ENCODE measurements at places on chromosomes 4 and X.

GRCh38 chr4:17068891-17069290, 170.4 kb upstream of the LDB2 start:
- no peaks in the 10 kb centered on the region for H3K27me3 ChIP-seq
- no peaks in the 10 kb centered on the region for H3K4me1 ChIP-seq
- no peak for DNase-seq
- H3K27ac ChIP-seq, result no peak overlapping the region
- no peaks in the 10 kb centered on the region for H3K36me3 ChIP-seq

GRCh38 chr4:14267373-14268060, 640.0 kb upstream of the BOD1L1 start:
- H3K4me3 ChIP-seq, result no peak overlapping the region
- no peak overlapping the region for H3K27ac ChIP-seq
- no peak for DNase-seq
- no peaks in the 10 kb centered on the region for H3K27me3 ChIP-seq
- no peaks in the 10 kb centered on the region for H3K4me1 ChIP-seq

- no peaks in the 10 kb centered on the region for H3K27me3 ChIP-seq
- H3K27ac ChIP-seq, result no peak overlapping the region
- no peak overlapping the region for H3K4me3 ChIP-seq
- H3K4me1 ChIP-seq, result no peaks in the 10 kb centered on the region
- no peaks in the 10 kb centered on the region for H3K36me3 ChIP-seq
Observed at GRCh38 chrX:129695535-129695934, 40.8 kb upstream of the APLN start.

DNA sequence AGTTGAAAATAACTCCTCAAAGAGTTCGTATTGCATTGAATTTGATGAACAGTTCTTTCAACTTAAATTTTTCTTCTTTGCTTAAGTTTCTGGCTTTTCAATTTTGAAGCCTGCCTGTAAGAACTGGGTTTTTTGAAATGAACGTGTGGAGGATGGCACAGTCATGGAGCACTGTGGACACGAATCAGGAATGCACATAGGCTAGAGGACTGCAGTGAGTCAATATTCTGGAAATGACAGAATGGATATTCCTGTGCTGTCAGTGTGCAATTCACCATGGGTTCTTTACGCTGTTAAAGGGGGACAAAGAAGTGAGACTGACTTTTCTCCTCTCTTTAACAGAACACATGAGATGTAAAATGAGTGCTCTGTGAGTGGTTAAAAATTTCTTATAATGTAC, 368.0 kb upstream of the AGA start:
- H3K4me3 ChIP-seq, result no peak overlapping the region
- no peaks in the 10 kb centered on the region for H3K4me1 ChIP-seq
- no peak for DNase-seq
- H3K36me3 ChIP-seq, result no peaks in the 10 kb centered on the region

DNA sequence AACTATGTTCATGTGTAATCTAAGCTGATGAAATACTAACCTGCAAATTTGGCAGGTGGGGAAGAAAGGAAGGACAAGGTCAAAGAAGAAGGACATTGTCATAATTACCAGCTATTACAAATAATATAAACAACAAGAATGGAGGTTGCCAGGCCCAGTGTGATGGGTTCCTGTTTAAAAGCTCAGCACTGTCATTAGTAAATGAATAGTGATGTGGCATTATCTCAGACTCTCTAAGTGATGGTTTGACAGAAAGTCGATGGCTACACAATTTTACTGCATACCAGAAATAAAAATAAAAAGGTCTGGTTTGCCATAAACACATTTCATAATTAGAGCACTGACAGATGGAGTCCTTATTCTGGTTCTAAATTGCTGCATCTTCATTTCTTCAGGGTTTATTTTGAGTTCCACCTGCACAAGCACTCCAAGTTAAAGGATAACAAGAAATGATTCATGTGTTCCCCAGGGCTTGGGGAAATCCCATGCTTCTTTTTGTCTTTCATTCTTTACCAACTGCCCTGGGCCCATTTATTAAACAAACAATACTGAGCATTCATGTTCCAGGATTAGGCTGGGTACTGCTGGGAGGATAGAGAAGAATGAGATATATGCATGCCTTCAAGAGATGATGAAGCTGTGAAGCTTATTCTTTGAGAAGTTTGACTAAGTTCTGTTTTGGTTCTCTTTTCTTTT, 367.8 kb upstream of the RASGEF1B start:
- H3K27me3 ChIP-seq, result no peaks in the 10 kb centered on the region
- H3K36me3 ChIP-seq, result no peaks in the 10 kb centered on the region
- no peak overlapping the region for H3K4me3 ChIP-seq
- DNase-seq, result no peak
- no peak overlapping the region for H3K27ac ChIP-seq

DNA sequence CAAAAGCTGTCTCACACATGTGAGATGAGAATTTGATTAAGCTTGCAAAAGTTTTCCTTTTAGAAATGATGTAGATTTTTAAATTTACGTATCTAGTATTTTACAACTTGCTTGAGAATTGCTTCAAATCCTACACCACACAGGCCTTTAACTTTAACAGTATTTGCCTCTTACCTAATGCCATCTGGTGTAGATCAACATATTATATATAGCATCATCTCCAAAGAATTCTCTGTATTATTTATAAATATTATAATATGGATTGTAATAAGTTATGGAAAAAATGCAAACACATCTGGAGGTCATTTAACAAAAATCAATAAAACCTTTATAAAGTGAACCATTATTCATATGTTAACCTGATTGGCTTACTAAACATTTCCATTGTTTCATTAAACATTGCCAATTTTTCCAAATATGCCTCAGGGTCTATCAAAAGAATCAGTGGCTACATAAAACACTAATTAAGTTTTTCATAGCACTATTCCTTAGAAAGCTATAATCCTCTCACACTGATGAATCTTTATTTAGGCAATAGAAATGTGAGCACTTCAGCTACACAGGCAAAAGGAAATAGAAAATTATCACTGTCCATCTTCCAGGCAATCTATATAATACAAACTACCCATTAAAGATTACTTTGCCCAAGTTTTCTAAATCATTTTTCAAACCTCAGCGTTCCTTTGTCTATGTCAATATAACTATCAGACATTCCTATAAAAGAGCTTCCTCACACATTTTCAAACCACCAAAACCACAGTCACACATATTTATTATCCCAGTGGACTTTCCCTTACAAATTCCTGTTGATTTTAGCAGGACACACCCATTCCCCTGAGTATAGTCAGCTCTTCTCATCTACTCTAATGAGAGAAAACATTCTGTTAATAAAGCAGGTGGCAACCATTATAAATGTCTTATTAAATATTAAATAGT, 83.5 kb upstream of the INTU start:
- H3K27me3 ChIP-seq, result no peaks in the 10 kb centered on the region
- DNase-seq, result no peak
- H3K36me3 ChIP-seq, result no peaks in the 10 kb centered on the region
- H3K4me1 ChIP-seq, result no peaks in the 10 kb centered on the region
- no peak overlapping the region for H3K4me3 ChIP-seq

- no peaks in the 10 kb centered on the region for H3K36me3 ChIP-seq
- no peak for DNase-seq
- H3K4me1 ChIP-seq, result peaks cover 12% of the 10 kb centered on the region
- no peak overlapping the region for H3K27ac ChIP-seq
- H3K27me3 ChIP-seq, result peaks cover 29% of the 10 kb centered on the region
Observed at GRCh38 chr4:6561706-6562371, 13.2 kb upstream of the MAN2B2 start.

- H3K4me1 ChIP-seq, result no peaks in the 10 kb centered on the region
- H3K27me3 ChIP-seq, result no peaks in the 10 kb centered on the region
- H3K4me3 ChIP-seq, result no peak overlapping the region
Observed at GRCh38 chrX:68114573-68115129, 318.6 kb downstream of the OPHN1 start.

GRCh38 chr4:140213749-140214148, 59.8 kb upstream of the MAML3 start:
- H3K36me3 ChIP-seq, result no peaks in the 10 kb centered on the region
- H3K27me3 ChIP-seq, result no peaks in the 10 kb centered on the region
- DNase-seq, result no peak

- no peak for DNase-seq
- no peaks in the 10 kb centered on the region for H3K4me1 ChIP-seq
- H3K36me3 ChIP-seq, result no peaks in the 10 kb centered on the region
- no peaks in the 10 kb centered on the region for H3K27me3 ChIP-seq
- H3K27ac ChIP-seq, result no peak overlapping the region
- no peak overlapping the region for H3K4me3 ChIP-seq
Observed at GRCh38 chrX:10949541-10949940, 161.6 kb upstream of the HCCS start.
